Stimulated activated CD8-positive, alpha-beta memory T cell treated with anti-CD3 and anti-CD28 coated beads, Interleukin-4, amount 100 ng/mL, for 1 hour (primary cell): ENCODE measurements at places on chromosomes 3 and 15.

DNA sequence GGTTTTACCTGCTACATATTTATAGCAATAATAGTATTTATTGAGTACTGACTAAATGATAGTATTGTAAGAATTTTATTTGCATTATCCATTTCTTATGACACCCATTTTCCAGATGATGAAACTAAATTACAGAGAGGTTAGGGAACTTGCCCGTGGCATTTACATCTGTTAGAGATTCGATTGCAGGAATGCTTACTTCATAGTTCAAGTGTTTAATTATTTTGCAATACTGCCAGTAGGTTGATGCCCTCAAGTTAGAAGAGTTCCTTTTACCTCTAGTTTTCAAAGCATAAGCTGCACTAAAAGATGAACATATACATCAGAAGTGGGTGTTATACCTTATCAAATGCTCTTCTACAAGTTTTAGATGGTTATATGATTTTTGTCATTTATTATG, 362.8 kb upstream of the RGMA start:
- DNase-seq = no peak

DNA sequence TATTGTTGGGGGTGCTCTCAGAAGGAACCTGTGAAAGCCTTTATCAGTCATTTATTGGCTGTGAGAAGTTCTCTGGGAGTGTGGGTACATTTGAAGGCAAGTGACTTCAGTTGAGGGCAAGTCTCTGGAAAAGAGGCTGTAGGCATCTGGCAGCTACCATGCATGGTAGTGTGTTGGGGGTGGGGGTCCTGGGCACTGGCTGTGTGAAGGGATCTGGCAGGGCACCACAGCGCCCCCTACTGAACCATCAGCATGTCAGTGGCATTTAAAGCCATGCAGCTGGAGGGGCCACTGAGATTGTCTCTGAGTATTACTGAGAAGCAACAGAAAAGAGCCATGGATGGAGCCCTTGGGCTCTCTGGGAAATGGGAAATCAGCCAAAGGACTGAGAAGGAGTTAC, 30.6 kb downstream of the CRTAP start:
- DNase-seq = no peak

GRCh38 chr3:11539677-11540076, 104.0 kb downstream of the VGLL4 start:
- no peak for DNase-seq

DNA sequence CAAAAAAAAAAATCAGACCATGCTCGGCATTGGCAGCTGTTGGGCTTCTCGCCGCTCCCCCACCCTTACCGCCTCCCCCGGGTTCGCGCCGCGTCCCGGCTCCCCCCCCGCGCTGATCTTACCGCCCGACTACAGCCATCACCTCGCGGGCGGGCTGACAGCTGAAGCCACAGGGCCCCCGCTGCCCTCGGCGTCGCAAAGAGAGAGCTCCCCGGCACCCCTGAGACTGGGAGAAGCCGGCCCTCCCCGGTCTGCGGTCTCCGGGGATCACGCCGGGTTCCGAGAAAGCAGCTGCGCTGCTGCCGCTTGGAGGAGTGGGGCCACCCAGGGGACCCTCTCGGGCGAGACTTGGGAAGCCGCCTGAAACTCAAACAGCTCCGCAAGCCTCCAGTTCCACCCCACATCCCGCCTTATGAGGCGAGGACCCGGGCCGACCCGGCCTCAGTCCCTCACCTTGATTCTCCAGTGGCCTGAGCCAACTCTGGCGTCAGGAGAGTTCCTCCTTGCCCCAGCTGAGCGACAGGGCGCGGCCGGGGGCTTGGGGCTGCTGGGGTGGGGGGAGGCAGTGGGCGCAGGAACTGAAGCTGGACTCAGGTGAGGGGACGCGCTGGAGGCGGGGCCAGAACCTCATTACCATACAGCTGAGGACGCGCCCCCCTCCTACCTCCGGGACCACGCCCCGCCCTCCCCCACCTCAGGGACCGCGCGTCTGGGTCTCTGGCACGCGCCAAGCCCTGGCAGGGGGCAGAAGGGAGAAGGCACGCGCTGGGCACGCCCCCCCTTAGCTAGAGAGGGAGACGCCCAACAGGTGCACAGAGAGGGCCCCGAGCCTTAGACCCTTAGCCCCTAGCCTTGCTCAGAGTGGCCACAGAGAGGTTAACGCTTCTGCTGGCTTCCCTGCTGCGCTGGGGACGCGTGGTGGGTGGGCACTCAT, 1.0 kb upstream of the DLL4 start:
- DNase-seq = no peak

DNA sequence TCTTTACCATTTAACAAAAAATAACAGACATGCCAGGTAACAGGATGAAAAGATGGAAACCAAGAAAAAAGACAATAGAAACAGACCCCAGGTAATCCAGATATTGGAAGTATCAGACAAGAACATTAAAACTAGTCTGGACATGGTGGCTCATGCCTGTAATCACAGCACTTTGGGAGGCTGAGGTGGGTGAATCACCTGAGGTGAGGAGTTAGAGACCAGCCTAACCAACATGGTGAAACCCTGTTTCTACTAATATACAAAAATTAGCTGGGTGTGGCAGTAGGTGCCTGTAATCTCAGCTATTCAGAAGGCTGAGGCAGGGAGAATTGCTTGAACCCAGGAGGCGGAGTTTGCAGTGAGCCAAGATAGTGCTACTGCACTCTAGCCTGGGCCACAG, 40.6 kb downstream of the ACAD9 start:
- no peak for DNase-seq

DNA sequence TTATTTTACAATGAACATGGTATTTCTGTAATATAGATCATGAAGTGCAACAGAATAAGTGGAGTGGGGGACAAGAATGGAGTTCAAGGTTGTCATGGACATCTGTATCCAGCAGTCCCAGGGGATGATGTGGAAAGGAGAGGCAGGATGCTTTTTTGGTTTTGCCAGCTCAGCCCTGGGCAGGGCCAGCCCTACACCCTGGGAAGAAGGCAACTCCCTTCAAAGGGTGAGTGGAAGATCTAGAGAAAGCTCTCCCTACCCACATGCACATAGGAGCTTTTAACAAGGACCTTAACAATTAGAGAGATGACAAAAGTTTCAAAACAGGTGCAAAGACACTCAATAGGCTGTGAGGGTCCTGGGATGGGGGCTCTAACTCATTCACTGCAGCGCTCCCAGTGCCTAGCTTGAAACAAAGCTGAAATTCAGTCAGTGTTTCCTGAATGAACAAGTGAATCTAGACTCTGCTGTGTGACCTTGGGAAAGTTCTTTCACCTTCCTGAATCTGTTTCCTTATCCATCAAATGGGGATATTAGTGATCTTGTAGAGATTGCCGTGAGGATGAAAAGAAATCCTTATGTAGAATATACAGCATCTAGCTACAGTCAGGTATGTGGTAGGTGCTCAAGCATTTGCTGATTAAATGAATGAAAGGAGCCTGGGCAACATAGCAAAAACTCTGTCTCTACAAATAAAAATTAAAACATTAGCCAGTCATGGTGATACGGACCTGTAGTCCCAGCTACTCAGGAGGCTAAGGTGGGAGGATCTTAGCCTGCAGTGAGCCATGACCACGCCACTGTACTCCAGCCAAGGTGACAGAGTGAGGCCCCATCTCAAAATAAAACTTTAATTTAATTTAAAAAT, 14.3 kb downstream of the BHLHE40 start:
- no peak for DNase-seq

DNA sequence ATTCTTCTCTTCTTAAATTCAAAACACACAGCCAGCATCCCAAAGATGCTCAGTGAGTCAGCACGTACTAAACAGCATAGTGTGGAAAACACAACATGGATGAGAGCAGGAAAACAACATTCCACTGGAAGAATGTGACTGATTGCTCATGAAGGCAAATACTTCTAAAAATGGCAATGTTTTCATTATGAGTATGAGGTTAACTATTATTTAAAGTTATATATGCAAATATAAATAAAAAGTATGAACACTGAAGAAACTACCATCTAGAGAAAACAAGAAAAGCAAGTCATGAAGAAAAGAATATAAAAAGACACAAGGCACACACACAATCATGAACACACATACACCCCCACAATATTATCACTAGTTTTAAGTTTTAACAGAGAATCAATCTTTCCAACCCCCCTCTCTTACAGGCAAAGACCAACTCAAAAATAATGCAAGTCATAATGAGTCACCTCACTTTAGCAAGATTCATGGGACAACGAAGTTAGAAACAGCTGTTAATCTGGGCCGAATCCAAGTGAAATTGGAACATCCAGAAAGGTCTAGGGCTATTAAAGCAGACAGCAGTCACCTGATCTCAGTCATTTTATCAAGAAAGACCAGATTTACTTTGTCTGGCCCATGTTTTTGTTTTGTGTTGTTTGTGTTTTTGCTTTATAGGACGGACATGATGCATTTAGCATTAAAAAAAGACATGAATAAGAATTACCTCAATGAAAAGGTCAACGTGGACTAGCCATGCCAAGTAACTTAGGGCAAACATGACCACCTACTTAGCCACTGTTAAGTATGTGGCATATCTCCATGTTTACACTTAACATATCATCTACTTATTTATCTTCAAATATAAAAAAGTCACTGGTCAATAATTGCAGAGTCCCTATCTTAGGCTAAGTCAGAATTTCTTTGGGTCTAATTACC, 18.1 kb downstream of the GBE1 start:
- DNase-seq = no peak

GRCh38 chr3:44782891-44783290, 21.3 kb downstream of the KIF15 start:
- DNase-seq = no peak

GRCh38 chr3:111081008-111081545, 9.5 kb downstream of the NECTIN3 start:
- DNase-seq = no peak

GRCh38 chr3:150411546-150411945, 3.4 kb downstream of the TSC22D2 start:
- no peak for DNase-seq

DNA sequence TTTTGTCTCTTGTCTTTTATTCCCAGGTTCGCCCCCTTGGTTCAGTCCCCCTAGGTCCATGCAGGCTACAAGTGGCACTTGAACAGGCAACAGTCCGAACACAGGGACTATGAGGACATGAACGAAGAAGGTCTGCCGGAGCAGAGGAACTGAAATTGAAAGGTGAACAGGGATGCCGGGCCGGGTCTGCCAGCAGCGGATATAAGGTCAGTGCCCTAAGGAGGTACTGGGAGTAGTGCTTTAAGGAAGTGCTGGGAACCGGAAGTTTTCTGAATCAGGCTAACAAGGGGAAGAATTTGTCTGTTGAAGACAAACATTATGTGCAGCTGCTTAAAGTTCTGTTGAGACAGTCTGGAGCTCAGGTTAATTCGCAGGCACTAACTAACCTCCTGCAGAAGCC, 46.8 kb downstream of the LSM3 start:
- DNase-seq = no peak

GRCh38 chr15:57534281-57534680, 57.4 kb upstream of the MYZAP start:
- no peak for DNase-seq

DNA sequence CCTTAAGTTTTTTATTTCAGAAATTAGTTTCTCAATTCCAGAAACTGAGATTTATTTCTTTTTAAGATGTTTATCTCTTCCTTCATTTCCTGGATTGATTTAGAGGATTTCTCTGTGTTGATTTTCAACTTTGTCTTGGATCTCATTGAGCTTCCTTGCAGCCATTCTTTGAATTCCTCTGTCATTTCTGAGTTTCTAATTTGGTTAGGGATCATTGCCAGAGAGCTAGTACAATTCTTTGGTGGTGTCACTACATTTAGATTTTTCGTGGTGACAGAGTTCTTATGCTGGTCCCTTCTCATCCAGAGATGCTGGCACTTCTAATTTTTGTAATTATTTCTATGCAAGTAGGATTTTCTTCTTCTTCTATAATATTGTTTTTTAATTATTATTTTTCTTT, 691.1 kb upstream of the NAALADL2 start:
- no peak for DNase-seq

DNA sequence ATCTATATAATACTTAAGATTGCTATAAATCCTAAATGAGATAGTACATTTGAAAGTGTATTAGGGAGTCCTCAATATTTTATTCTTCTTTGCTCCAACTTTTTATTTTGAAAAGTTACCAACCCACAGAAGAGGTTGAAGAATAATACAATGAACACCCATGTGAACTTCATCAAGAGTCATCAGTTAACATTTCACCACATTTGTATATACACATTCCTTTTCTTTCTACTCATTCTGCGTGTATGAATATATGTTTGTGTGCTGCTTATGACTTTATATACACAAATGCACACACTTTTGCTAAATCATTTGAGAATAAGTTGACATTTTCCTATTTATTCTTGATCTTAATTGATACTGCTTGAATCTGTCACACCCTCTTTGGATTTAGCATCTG, 193.3 kb upstream of the CGNL1 start:
- DNase-seq = no peak

DNA sequence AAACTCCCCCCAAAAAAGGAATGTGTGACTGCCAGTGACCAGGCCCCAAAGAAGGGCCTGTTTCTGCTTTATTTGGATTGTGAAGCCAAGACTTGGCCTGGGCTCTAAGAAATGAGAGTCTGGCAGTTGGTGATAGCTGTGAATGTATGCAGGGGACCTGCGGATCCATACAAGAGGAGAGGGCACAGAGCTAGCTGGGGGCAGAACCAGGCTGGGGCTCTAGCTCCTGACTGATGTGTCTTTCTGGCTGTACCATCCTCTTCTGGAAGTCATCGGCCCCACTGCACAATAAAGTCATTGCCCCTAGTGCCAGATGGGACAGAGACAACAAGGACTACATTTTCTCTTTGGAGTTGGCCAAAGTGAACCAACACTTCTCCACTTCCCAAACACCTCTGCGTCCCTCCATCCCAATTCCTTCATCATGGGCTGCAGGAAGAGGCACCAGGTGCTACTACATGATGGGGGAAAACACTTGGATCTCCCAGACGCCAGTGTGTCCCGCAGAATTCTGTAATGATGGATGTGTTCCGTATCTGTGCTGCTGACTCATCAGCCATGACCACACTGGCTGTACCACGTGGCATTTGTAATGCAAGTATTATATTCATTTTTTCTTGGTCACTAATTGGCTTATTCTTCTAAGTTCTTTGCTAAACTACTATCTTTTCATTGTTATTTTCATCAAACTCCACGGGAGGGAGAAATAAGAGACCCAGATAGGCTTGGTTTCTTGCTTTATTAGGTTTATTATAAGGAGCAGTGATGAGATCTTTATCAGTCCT, 1.7 kb upstream of the PLA2G4F start:
- no peak for DNase-seq

DNA sequence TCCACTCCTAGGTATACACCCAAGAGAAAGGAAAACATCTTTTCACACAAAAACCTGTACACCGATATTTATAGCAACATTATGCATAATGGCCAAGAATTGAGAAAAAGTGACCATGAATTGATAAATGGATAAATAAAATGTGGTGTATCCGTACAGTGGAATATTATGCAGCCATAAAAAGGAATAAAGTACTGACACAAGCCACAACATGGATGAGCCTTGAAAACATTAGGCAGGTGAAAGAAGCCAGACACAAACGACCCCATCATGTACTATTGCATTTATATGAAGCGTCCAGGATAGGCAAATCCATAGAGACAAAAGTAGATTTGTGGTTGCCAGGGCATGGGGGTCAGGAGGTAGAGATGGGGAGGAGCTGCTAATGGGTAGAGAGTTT, 64.2 kb upstream of the SLC6A6 start:
- DNase-seq = no peak
